ENCODE measurements at places on chromosomes 3 and 15.

GRCh38 chr3:157938154-157938779 is 168.0 kb downstream of the SHOX2 start:
- no peak for DNase-seq

DNA sequence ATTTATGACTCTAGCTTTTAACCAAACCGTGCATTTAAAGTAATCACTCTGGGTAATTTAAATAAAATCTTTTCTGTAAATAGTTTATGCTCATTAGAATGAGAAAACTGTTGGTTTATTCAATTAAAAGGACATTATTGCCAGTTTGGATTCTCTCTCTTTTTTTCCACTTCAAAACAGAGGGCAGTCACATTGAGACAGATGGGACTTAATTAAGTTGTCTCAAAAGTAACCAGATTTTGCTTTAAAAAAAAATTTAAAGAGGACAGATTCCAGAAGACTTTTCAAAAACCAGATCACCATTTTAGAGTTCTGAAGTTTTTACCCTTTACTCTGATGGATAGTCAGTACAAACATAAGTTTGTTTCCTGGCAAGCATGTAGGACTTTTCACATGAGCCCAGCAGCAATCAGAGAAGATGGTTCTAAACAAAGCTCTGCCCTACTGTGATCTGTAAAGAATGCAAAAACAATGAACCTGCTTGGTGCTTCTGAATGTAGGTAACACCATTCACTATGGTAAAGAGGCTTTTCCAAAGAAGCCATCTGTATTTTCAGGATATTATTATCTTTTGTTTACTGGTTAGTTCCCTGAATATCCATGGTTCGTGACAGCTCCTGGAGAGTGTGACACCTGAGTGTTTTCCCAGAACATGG is 136.2 kb downstream of the LRTM1 start:
- DNase-seq: no peak

DNA sequence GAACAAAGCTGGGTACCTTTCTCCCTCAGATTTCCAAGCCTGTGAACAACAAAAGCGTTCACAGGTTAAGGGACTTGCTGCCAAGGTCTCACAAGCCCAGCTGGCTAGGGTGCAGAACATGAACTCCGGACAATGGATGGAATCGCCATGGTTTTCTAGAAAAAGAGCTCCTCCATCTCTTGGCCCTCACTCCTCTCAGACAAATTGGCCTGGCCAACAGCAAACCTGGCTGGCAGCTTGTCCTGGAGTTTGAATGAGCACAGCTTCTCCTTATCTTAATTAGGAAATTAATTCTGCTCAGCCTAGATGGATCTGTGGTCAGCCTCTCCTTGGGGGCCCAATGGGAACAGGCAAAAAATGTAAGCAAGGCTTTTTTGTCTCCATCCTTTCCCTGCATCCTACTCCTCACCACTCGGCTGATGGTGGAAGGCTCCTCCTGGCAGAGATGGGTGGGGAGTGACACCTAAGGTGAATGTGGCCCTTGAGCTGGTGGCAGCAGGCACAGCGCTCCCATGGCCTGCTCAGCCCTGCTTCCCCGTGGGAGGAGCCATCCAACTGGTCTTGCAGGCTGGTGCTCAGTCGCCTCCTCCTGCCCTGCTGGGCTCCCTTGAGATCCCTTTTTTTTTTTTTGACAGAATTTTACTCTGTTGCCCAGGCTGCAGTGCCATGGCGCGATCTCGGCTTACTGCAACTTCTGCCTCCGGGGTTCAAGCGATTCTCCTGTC is 5.8 kb downstream of the KLHL25 start:
- no peak for DNase-seq

GRCh38 chr3:71975573-71975972 is 190.6 kb upstream of the PROK2 start:
- DNase-seq: no peak

GRCh38 chr3:129614927-129615363 is 8.5 kb upstream of the PLXND1 start:
- no peak for DNase-seq

- no peak for DNase-seq
These were observed 29.5 kb downstream of the WNT7A start for GRCh38 chr3:13850161-13850945.

GRCh38 chr15:40785814-40786213 is 16.0 kb downstream of the C15orf62 start:
- no peak for DNase-seq

DNA sequence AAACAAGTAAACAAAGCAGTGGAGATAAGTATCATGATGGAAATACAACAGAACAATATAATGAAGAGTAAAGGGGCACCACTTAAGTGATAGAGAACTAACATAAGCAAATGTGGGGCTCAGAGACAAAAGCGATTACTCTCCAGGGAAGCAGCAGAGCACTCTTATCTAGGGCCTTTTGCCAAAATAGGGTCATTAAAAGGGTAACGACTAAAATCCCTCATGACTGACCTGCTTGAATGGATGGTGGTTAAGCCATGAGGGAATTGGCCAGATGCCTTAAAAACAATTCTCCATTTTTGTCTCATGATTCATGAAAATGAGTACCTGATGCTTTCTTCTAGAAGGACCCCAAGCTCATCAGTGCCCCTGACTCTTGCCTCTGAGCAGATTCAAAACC is 3.2 kb upstream of the SLC7A14 start:
- DNase-seq: peak; percentile 24

GRCh38 chr15:88618686-88619085 is 2.5 kb upstream of the AEN start:
- no peak for DNase-seq

DNA sequence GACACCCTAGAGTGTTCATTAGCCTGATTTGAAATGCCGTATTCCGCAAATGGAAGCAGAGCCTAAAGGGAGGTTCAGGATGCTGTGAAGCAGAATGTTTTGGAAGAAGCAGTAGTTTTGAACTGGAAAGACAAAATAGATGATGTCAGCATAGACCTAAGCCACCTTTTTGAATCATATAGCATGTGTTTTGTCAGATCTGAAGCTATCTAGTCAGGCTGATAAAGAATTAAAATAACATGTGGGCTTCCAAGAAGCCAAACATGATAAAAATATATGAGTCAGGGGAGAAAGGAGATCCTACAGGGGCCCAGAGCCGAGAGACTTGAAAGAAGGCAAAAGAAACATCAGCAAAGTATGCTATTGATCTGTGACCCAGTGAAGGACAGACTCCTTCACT is 47.2 kb upstream of the RASA2 start:
- DNase-seq: no peak

DNA sequence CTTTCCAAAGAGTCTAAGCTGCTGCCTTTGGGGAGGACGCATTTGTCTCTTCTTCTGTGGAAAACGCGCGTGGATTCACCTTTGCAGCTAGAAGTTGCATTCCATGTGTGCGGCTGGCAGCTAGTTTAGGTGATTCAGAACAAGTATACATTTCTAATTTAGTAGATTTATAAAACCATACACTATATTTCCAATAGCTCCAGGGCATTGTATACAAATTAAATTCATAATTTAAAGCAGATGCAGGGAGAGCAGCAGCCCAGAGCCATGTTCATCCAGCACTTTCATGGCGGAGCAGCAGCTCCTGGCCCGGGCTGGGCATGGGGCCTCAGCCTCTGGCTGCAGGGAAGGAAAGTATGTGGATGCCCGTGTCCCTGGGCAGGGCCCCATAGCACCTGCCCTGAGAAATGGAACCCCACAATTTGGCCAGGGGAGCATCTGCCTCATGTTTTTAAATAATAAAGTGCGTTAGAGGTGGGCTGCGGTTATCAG is 42.8 kb upstream of the SEC22A start:
- no peak for DNase-seq

GRCh38 chr3:182768413-182768812 is 24.9 kb upstream of the ATP11B start:
- no peak for DNase-seq

DNA sequence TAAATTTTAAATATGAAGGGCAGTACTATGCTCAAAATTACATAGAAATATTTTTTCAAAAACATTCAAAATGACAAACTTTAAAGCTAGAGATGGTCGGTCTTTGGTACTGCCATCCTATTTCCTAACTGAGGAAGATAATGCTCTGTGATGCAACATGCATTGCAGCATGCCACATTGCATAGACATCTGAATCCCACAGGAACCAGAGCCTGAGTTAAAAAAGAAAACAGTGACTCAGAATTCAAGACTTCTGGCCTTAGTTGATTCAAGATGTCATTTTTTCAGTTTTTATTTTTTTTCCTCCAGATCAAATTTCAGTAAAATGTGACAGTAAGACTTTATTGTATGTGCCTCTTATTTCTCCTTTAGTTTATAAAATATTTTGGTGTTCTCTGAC is 33.1 kb downstream of the TP63 start:
- no peak for DNase-seq

GRCh38 chr3:5019411-5020241 is 40.4 kb downstream of the BHLHE40 start:
- no peak for DNase-seq

DNA sequence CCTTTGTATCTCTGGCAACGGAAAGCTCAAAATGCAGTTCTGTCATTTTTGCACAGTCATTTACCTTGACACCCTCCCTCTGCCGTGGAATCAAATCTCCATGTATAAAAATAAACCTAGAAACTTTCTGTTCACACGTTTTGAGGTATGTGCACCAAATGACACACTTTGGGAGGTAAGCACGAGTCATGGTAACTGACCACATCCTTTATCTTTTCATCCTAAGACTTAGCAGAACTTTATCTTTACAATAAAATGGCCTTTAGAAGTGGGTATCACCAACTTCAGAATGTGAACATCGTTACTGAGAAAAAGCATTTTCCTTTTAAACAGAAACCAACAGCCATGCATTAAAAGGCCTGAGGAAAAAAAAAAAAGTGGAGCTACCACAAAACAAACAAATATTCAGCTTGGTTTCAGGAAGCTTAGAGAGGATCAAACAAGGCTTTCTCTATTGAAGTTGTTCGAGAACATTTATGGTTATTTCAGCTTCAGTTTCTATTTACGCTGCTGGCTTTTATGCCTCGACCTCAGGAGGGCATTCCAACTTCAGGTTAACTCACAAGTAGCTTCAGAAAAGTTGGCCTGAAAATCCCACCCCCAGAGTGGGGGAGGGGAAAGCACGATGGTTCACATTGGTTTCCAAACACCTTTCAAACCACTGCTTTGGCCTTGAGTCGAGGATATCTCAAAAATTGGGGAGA is 171.1 kb upstream of the ICE2 start:
- DNase-seq: no peak

DNA sequence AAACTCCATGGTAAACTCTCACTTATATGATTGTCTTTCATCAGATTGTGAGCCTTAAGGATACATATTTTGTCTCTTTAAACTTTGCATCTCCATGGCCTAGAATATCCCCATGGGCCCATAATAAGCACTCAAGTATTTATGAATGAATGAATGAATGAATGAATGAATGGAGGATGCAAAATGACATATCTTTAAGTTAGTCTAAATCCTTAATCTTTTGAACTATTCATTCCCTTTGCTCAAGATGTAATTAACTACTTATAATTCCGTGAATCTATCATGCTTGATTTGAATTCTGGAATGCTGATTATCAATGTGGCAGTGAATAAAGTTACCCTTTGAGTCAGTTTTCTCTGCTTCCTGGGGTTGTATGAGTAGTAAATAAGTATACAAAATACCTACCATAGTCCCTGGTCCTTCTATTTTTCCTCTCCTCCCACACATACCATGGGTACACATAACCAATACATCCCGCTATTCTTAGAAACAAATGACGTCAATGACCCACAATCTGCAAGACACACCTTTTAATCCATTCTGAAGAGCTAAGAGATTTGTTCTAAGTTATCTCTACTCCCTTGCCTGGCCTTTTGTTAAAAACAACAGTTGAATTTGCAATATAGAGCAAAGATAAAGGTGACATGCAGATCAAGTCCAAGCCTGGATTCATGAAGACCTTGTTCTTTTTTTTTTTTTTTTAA is 94.5 kb downstream of the FBN1 start:
- DNase-seq: no peak

- no peak for DNase-seq
These were observed 12.2 kb downstream of the CPB1 start for GRCh38 chr3:148839805-148840204.

DNA sequence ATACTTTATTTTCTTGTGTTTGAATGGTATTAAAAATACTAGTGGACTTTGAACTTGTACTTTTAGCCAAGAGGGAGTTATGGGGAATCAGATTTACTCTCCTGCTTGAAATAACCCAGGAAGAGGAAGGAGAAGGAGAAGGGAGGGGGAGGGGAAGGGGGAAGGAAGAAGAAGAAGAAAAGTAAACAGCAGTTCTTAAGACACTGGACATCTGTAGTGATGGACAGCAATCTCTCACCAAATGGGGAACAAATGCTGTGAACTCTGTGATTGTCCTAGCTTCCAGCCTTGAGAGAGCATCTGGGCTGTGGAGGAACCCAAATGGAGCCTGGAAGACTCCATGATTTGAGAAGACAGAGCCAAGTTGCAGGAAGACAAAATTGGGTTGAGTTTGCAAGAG is 52.0 kb downstream of the VPS8 start:
- DNase-seq: no peak

GRCh38 chr15:48630245-48630644 is 15.3 kb downstream of the FBN1 start:
- DNase-seq: no peak

DNA sequence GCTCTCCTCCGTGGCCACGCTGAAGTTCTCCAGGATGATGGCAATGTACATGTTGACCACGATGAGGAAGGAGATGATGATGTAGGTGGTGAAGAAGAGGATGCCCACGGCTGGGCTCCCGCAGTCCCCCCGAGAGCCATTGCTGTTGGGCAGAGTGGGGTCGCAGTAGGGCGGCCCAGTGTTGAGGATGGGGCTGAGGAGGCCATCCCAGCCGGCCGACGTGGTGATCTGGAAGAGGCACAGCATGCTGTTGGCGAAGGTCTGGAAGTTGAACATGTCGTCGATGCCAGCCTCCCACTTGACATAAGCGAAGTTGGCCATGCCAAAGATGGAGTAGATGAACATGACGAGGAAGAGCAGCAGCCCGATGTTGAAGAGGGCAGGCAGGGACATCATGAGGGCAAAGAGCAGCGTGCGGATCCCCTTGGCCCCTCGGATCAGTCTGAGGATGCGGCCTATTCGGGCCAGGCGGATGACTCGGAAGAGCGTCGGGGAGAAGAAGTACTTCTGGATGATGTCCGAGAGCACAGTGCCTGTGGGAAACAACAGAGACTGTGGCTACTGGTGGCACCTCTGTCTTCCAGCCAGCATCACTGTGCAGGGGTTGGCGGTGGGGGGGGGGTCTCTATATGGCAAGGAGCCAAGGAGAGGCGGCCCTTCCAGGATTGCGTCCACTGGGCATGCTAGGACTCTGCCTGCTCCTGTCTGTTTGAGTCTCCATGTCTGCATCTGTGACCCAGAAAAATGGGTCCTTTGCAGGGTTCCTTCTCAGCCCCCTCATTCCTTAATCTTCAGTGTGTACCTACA is 55.1 kb downstream of the EXOG start:
- no peak for DNase-seq
